Liver (tissue), 10 donors: ENCODE measurements at places on chromosomes 12 and 14. TPM values are rescaled to one million over a fixed set of nuclear protein-coding genes. Genes with fewer than 3 reads are reported as not detected.

CAPRIN2 gene
- 14.8 TPM for total RNA-seq

DNA sequence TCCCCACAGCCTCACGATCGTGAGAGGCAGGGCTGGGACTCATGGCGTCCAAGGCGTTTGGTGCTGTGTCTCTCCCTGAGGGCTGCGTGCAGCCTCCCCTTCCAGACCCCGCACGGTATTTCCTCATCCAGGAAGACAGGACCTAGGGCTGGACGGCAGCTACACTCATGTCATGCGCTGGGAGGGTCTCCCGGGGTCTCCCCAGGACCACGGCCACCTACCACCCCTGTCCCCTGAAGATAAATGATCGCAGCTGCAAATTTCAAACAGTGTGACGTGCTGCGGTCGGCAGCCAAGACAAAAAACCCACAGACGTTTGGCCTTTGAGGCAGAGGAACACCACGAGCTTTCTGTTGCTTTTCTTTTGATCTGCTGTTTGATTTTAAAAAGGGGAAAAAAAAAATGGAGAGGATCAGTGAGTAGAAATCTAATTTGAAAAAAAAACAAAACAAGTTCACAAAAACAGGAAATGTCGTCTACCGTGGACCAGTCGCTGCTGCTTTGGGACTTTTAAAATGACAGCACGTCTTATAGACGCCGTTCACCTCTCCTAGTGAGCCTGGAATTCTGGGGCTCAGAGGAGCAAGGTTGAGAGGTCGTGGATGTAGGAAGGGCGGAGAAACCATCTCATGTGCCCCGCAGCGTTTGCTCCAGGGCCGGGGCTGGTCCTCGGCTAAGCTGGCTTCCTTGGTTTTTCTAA, 237.6 kb downstream of the SLC41A2 start:
- DNase-seq = no peak

DNA sequence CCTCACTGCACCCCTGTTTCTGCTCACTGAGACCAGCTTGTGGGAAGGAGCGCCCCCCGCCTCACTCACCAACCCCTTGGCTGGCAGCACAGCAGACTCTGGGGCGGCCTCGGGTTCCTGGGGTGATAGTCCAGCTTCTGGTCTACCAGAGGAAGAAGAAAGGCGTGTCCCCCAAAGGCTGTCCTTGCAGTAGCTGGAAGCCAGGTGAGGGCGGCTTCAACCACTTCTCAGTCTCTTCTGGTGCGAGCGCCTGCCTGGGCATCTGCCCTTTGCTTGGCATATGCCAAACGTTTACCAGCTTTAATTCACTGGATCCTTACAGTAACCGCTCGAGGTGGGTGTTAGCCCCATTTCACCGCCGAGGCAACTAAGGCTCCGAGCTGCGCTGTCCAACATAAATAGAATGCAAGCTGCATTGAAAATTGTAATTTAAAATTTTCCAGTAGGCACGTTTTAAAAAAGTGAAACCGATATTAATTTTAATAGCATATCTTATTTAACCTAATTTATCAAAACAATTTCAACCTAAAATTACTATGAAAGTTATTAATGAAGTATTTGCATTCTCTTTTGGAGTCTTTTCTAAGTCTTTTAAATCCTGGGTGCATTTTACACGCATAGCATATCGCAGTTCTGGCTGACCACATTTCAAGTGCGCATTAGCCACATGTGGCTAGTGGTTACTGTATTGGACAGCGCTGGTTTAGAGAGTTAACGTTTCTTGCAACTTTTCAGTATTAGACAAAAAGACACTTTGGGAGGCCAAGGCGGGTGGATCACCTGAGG, 872 bp downstream of the FAM177A1 start:
- DNase-seq = no peak

- no peak for DNase-seq
These were observed 54.2 kb downstream of the C12orf42 start for GRCh38 chr12:103441437-103442181.

DNA sequence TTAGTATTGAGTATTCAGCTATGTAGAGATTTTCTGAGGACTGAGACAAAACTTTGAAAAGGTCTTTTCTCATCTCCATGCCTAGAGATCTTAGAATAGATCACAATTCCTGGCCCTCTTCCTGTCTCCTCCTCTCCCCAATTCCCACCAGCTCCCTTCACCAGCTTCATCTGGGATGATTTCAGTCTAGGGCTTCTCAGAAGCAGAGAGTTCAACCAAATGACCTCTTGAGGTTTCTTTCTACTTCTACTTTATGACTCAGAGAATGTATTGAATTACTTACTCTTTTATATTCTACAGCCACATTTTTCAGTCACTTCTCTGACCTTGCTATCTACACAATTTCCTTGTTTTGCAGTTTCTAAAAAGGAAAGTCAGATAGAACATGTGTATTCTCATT, 19.4 kb upstream of the SNX6 start:
- no peak for DNase-seq

DNA sequence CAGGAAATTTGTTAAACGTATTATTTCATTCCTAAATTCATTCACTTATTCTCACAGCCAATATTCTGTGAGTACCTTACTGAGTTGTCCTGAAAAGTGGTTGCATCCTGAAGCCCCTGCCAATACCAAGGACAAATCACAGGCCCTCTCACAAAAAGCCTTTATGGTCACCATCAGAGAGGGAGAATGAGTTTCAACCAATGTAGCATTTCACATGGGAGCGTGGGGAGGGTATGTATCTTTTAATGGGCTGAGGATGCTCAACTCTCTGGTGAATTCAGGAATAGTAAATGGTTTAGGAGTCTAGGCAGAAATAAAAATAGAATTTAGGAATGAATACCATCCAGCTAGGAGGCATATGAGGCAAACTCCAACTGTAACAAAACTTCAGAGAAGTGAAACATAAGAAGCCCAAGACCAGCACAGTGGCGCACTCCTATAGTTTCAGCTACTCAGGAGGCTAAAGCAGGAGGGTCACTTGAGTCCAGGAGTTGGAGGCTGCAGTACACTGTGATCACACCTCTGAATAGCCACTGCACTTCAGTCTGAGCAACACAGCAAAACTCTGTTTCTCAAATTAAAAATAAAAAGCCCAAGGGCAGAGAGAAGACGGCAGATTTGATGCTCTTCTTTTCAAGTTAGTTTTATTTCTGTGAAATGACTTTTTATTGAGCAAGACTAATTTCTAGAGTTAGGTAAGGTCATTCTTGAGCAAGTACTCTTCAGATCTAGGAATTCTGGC, 142.7 kb downstream of the HMGA2 start:
- DNase-seq = no peak

TNFAIP2 gene
- total RNA-seq = 25.0 TPM

KERA gene
- total RNA-seq = not detected

ANO4 gene
- total RNA-seq = 0.17 TPM

DNA sequence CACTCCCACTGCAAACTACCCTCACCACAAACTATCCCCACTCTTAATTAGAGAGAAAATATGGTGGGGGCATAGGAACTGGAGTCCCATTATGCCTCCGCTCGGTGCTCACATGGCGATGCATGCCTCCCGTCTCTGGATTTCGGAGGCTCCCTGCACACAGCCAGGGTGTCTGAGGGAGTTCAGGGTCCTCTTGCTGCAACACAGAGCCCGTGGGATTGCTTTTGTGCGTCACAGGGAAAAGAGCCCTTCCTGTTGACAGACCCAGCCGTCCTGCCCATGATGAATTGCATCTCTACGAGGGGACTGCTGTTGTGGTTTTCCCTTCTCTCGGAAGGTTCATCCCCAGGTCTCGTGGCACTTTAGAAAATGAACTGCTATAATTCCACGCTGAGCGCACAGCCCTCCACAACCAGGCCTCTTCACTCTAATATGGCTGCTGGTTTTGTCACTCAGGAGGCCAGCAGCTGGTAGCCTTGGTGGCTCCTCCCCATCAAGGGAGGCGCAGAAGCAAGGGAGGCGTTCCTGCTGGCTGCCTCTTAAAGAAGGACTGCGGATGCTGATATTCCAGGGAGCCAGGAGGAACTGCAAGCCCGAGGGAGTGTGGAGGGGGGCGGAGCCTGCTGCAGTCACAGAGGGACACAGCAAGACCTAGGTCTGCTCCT, 158.0 kb downstream of the KCNA5 start:
- DNase-seq = no peak

GRCh38 chr14:37172936-37173614, 669 bp upstream of the SLC25A21 start:
- DNase-seq = no peak
